ENCODE measurements at places on chromosomes 5 and 9.

- no peak for DNase-seq
Observed at GRCh38 chr9:3161912-3162311, 318.0 kb upstream of the PUM3 start.

DNA sequence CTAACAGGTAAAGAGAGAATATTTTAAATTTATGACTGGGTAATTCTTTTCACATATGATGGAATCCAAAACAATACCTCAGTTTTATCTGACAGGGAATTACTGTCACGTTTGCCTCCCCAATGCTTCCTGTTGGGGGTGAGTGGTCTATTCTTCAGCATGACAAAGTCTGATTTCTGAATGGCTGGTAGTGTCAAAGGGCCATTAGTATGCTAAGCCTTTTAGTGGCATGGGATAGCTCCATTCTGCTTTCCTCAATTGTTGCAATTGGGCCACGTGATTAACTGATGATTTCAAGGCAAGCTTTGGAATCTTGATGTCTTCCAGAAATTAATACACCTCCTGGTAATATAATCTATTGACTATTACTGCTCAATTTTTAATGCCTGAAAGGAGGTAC is 14.7 kb upstream of the NDUFS4 start:
- DNase-seq = no peak

DNA sequence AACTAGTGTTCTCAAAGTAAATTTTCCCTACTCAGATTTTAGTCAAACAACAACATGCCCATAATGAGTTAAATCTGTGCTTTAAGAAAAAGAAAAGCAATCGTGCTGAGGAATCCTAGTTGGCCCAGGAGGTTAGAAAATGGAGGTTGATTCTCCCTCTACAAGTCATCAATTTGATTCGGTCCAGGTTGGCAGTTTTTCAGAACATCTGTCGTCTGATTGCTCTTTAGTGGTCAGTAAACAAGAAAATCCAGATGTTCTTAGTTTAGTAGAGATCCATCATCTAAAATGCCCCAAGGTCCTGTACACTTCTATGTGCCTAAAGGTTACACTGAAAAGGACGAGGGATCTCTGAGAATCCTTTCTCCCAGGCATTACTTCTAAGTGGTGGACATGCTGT is 659.2 kb downstream of the MTRR start:
- no peak for DNase-seq

- no peak for DNase-seq
Observed at GRCh38 chr5:146169076-146169475, 13.4 kb downstream of the LARS1 start.

GRCh38 chr9:131899296-131900228 is 159.7 kb upstream of the RAPGEF1 start:
- DNase-seq = no peak

- no peak for DNase-seq
Observed at GRCh38 chr5:6759983-6760382, 46.8 kb downstream of the TENT4A start.

GRCh38 chr5:111707630-111708164 is 49.3 kb downstream of the NREP start:
- DNase-seq = no peak

GRCh38 chr9:18492612-18493011 is 18.7 kb downstream of the ADAMTSL1 start:
- no peak for DNase-seq

DNA sequence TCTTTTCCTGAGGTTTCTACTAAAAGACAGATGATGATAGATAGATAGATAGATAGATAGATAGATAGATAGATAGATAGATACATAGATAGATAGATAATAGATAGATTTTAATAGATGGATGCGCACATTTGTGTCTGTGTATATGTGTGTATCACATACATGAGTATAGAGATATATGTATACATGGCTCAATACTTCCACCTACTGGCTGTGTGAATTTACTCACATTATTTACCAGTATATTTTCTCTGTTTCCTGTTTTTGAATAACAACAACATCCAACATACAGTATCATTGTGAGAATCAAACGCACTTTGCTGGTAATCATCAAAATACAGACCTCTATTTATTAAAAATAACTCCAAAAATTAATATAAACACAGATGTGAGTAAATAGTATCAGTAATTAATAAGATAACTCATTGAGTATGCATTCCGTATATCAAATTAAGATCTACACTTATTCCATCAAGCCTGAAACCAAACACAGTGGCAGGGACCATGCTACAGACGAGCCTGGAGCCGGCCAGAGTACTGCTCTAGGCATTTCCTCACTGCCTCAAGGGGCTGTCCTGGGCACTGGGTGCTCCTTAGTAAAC is 338.0 kb downstream of the SEMA5A start:
- DNase-seq = no peak

GRCh38 chr9:70406434-70406862 is 8.0 kb downstream of the KLF9 start:
- DNase-seq = no peak

DNA sequence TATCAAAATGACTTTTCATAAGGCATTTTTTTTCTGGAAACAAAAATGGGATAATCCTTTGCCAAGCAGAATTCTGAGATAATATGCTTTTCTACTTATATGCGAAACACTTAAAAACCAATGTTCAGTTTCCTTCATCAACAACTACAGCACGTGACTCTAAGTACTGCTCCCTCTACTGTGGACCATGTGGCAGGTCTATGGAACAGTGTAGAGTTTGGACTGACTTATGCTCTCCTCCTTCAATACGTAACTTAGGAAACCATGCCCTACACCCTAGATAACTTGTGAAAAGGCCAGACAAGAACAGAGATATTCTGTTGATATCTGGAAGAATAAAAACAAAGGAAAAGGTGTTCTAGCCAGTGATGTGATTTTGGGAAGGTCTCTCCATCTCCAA is 111.3 kb upstream of the GNA14 start:
- DNase-seq = no peak

DNA sequence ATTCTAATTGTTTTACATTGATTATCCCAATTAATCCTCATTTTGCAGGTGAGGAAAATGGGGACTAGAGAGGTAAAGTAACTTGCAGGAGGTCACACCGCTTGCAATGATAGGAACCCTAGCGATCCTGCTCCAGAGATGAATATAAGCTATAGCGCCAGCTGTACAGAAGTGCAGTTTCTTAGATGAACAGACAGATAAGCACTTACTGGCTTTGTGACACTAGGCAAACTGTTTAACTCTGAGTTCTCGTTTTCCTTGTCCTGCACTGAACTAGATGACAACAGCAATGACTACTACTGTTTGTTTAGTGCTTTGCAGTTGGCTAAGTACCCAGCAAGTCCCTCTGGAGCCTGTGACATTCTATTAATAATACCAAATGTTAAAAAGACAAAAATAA is 11.1 kb downstream of the LHX6 start:
- DNase-seq = no peak

GRCh38 chr9:71816916-71817451 is 48.7 kb upstream of the CEMIP2 start:
- no peak for DNase-seq

GRCh38 chr9:82903503-82903902 is 159.4 kb downstream of the RASEF start:
- no peak for DNase-seq

DNA sequence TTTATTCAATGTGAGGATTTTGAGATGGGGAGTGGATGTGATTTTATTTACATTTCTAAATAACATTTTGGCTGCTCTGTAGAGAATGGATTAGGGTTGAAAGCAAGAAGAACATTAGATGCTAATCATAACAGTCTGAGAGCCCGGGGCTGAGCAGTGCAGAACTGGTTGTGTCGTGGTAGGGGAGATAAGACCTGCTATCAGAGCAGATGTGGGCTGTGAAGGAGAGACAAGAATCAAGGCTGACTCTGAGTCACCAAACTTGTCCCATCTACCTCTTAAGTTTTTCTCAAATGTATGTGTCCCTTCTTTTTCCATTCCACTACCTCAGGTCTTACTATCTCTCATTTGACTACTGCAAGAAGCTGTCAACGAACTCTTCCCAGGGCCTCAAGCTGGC is 35.4 kb upstream of the SLC28A3 start:
- DNase-seq = no peak

GRCh38 chr5:177447066-177447610 is 524 bp downstream of the PRR7 start:
- no peak for DNase-seq

DNA sequence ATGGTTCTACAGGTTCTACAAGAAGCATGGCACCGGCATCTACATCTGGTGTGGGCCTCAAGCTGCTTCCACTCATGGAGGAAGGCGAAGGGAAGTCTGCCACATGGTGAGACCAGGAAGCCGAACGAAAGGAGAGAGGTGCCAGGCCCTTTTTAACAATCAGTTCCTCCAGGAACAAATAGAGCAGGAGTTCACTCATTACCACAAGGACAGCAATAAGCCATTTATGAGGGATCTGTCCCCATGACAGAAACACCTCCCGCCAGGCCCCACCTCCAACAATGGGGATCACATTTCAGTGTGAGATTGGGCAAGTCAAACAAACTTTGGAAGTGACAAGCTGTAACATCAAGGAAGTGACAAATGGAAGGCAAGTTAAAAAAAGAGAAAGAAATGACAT is 95.5 kb upstream of the PTPN3 start:
- DNase-seq = no peak

DNA sequence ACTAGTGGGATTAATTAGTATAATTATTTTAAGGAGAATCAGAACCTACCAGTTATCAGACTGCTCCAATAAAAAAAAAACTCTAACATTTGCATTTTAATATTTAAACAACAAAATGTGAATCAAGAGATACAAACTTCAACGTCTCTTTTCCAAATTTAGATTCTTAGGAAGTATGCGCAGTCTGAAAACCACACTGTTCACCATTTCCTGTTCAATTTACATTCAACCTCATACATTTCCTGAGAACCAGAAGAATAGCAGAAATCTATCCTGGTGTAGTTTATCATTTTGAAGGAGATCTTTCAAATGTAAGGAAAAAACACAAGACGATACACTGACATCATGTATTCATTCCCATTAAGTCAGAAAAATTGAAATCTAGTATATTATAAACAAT is 869.2 kb downstream of the EFNA5 start:
- no peak for DNase-seq

DNA sequence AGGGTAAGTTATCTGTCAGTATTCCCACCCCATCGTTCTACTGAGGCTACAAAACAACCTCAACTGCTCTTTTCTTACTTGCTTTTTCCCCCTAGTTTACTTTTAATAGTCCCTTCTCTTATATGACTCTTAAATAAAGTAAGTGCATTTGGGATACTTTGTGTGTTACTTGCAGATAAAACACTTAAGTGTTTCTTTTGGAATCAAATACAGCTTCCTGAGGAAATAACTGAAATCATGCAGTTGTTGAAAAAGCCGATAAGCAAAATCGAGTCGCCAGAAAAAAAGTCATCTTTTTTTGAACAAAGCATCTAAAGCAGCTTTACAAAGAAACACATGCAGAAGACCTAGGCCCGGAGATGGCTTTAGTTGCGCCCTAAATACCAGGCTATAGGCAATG is 53.5 kb upstream of the EPB41L4A start:
- no peak for DNase-seq

DNA sequence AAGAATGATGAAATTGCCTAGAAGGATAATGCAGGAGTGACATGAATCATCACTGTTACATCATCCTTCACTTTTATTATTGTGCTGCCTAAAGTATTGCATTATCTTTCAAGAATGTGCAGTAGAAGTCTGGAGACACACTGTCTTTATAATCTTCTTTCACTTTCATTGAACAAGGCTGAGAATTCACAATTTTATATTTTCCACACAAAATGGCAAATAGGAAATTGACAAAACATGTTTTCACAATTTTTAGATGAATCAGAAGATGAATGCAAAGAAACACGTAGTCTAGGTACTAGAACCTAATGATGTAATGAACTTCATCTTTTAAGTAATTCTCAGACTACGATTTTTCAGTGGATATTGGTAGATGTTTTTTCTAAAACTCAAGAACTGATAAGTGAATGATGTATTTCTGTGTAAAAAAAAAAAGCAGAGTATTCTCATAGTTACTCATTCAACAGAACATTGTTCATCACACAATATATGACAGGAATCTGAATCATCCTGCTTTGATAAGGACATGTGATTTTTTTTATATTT is 131.5 kb upstream of the GRHPR start:
- DNase-seq = no peak

GRCh38 chr5:35681911-35682310 is 64.2 kb downstream of the SPEF2 start:
- DNase-seq = no peak

DNA sequence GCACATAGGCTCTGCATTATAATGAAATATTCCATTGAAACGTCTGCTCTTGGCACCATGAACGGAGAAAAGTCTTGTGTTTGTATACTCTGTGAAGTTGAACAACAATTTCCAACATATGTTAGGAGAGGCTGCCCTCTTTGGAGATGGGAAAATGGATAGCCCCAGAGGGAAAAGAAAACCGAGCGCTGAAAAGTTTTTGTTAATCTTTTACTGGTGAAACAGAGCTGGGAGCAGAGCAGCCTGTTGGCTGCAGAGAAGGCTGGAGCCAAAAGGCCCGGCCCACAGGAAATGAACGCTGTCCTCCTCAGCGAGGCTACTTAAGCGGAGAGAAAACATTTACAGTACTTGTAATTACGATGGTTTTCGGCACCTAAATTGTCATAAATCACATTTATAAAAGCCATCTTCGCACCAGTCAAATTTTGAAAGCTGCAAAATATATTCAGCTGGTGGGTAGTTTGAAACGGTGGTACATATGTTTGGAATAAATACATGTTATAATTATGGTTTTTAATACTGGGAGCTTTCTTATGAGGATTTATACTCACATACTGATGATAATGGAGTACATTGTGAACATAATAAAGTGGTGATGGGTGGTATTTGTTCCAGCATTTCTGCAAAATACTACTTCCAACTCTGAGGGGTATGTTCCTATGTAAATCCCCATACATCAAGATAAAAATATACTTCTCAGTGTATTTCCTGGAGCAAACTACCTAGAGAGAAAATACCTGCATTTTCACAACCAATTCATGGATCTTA is 129.6 kb upstream of the CNTLN start:
- no peak for DNase-seq

GRCh38 chr9:130587921-130588320 is 8.5 kb downstream of the FUBP3 start:
- DNase-seq = no peak

DNA sequence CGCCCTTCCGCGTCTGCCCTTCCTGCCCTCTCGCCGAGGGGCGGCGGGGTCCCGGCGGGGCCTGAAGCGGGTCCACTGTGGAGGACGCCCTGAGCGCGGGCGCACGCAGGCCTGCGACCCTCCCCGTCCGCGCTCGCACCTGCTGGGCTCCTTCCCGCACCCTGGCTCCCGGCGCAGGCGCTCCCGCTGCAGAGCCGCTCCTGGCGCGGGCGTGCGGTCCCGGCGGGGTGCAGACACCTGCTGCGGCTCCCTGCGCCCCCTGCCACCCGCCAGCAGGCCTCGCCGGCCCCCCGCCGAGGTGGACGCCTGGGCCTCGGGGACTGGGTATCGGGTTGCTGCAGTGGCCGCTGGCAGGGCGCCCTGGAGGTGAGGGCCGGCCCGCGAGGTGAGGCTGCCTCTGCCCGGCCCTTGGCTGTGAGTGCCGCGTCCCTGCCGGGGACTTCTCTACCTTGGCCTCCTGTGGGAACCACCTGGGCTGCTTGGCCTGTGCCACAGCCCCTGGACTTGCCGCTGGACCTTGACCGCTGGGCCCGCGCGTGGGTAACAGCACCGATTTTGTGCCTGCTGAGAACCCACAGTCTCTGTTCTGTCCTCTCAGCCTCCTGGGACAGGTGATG is 627 bp downstream of the ARRDC1 start:
- no peak for DNase-seq

GRCh38 chr9:132175431-132175830 is 13.6 kb downstream of the NTNG2 start:
- no peak for DNase-seq

GRCh38 chr5:100854591-100854990 is 48.5 kb downstream of the ST8SIA4 start:
- DNase-seq = no peak

GRCh38 chr5:74319076-74319475 is 321.5 kb downstream of the ENC1 start:
- DNase-seq = no peak
